ENCODE measurements at places on chromosomes 11 and 22.

DNA sequence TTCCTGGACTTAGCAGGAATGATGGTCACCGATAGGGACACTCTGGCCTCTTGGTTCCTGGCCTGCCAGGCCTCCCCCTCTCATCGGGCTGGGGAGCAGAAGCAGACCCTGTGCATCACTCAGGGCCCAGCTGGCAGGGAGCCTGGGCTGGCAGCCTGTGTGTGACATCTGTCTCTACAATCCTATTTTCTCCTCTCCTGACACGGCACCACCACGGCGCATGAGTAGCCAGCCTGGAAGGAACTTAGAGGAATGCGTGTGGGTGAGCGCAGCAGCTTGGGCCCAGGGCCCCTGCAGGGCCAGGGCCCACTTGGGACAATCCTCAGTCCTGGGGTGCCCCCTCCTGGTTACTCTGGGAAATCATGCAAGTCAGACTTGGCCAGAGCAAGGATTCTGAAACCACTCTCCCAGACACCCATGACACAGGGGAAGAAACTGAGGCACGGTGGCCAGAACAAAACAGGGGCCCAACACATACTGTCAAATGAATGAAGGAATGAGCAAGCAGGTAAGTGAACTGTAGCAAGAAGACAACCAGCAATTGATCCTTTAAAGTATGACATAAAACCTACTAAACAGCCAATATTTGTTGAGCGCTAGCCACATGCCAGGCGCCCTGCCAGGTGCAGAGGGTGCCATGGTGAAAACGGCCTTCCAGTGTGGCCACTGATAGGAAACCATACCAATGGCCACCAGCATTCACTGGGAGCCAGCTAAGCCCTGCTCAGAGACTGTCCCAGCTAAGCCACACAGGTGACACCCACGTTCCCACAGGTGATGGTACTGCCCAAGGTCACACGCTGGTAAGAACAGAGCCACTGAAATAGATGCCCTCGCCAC lies 13.3 kb downstream of the RSPH14 start:
- peak; percentile 72 for DNase-seq

DNA sequence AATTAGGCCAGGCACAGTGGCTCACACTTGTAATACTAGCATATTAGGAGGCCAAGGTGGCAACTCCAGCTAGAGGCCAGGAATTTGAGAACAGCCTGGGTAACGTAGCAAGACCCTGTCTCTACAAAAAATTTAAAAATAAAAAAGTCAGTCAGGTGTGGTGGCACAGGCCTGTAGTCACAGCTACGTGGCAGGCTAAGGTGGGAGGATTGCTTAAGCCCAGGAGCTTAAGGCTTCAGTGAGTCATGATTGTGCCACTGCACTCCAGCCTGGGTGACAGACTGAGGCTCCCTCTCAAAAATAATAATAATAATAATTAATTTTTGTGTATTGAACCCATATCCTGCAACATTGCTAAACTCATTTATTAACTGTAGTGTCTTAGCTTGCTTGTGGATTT lies 15.3 kb upstream of the TRIM29 start:
- no peak for DNase-seq

DNA sequence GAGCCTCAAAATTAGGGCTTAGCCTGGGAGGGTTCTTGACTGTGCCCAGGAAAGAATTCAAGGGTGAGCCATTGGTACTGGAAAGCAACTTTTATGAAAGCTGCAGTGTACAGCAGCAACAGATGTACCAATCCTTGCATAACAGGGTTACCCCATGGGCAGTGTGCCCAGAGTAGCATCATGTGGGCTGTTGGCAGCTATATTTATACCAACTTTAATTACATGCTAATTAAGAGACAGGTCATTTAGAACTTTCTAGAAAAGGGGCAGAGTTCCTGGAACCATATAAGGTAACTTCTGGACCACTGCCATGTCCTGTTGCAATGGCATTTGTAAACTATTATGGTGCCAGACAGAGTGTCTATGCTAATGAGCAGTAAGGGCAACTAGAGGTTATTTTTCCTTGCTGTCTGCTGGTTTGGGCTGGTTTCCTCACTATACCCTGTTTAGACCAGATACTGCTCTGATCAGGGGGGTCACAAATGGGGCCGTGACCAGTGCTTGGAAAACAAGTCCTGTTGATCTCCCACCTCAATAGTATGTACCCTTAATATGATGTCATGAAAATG lies 1120.5 kb upstream of the RAG2 start:
- no peak for DNase-seq

GRCh38 chr11:96506953-96507354 lies 117.1 kb downstream of the JRKL start:
- no peak for DNase-seq

DNA sequence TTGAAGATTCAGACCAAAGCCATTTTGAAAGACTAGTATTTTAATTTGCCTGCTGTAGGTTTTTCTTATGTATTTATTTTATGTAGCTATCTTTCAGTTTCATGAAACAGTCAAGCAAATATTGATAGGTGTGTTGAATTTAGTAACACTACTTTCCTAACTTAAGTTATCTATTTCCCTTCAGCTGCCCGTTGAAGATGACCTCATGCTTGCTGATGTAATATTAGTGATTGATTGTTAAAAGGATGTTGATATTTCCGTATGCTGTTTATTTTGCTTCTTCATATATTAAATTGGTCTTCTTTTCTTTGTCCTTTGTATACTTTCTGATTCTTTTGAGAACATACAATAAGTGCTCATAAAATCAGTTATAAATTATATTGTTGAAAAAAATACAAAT lies 86.8 kb upstream of the CHORDC1 start:
- DNase-seq, result no peak

DNA sequence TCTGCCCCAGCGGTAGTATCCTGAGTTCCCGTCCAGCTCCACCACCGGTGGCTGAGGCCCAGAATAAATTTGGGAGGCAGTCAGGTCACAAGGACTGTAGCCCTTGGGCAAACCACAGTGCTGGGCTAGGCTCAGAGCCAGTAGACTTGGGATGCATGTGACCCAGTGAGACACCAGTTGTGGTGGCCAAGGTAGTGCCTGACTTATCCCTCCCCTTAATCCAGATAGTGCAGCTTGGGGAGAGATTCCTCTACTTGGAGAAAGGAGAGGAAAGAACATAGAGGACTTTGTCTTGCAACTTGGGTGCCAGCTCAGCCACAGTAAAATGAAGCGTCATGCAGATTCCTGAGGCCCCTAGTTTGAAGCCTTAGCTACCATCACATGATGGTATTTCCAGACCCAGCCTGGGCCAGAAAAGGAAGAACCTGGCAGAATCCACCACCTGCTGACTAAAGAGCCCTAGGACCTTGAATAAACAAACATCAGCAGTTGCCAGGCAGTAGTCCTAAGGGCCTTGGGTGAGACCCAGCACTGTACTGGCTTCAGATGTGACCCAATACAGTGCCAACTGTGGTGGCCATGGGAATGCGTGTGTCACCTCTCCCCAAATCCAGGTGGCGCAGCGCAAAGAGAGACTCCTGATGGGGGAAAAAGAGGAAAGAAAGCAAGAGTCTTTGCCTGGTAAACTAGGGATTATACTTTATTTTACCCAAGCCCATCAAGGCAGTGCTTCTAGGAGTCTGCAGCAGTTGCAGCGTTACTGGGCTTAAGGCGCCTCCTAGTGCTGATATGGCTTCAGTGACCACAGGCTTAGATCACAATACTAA lies 17.0 kb upstream of the DDX10 start:
- peak; percentile 71 for DNase-seq

GRCh38 chr22:20615021-20615420 lies 107.6 kb downstream of the MED15 start:
- DNase-seq, result no peak

DNA sequence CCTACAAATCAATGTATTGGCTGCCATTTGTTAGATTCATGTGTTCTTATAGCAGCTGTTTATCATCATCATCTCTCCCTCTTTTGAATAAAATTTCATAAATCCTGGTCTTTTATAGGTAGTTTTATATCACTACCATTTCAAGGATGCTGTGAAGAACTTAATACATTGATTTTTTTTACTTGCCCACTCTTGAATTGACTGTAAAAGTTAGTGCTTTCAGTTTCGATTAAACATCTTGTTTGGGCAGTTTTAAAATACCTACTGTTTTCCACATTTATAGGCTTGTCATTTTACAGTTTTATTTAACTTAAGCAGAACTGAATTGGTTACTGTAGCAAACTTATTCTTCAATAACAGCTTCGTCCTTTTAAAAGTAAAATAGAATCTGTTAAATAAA lies 59.5 kb downstream of the TTC17 start:
- no peak for DNase-seq

DNA sequence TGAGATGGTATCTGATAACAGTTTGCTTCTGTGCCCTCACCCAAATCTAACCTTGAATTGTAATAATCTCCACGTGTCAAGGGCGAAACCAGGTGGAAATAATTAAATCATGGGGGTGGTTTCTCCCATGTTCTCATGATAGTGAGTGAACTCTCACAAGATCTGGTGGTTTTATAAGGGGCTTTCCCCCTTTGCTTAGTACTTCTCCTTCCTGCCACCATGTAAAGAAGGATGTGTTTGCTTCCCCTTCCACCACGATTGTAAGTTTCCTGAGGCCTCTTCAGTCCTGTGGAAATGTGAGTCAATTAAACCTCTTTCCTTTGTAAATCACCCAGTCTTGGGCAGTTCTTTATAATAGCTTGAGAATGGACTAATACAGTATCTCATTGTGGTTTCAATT lies 8.5 kb upstream of the OVCH2 start:
- no peak for DNase-seq

DNA sequence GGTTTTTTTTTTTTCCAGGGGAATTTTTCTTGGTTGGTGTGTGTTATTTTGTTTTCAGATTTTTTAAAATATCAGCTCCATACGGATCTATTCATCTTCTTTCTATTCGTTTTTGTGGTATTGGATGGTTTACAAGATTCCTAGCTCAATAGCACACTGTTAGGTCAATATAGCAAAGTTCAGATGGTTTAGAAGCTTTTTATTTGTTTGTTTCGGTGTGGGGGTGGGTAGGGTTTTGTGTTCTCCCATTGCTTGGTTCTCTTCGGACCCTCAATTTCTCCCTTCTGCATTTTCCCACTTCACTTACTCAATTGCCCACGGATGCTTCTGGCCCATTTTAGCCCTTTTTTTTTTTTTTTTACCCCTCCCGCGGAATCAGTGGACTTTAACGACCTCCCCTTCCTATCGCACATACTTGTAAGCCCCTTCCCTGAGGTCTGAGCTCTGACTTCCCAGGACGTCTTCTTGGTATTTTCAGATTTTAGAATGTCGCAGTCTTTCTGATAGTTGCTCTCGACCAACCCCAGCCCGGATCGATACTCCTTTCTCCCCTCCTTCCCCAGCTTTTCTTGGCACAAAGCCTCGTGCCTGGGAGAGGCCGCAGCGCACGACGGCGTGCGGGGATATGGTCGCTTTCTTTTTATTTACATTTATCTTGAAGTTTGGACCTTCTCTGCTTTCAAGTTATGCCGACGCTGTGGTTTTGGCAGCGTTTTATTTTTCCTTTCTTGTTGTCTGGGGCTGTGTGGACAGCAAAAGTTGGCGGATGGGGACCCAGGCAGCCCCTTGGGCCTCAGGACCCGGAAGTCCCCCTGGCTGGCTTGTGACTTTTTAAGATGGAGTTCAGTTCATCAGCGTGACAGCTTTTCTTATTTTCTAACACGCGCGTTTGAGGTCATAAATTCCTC lies 4.4 kb upstream of the SPDYC start:
- no peak for DNase-seq

DNA sequence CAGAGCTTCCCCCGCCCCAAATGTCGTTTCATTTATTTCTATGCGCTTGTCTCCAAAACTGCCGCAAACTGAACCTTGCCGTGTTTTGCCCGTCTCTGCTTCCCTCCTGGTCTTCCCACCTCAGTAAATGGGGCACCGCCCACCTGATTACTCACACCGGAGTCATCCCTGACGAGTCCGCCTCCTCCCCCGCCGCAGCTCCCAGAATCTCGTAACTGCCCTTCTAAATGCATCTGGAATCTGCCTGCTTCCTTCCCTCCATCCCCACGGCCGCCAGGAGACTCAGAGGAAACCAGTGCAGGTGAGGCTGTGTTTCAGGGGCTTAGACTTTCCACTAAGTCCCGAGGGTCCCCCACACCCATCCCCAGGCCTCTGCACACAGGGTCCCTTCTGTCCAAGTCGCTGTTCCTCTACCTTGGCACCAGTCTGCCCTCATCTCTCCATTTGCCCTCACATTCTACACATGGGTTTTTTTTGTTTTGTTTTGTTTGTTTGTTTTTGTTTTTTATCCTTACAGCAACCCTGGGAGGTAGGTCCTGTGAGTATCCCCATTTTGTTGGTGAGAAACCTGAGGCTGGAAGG lies 62.6 kb upstream of the PHF21B start:
- DNase-seq, result peak; percentile 75

GRCh38 chr11:63507511-63507910 lies 1.6 kb downstream of the LGALS12 start:
- DNase-seq, result no peak

- no peak for DNase-seq
Measured at GRCh38 chr11:1567721-1568100, 4.4 kb downstream of the DUSP8 start.

DNA sequence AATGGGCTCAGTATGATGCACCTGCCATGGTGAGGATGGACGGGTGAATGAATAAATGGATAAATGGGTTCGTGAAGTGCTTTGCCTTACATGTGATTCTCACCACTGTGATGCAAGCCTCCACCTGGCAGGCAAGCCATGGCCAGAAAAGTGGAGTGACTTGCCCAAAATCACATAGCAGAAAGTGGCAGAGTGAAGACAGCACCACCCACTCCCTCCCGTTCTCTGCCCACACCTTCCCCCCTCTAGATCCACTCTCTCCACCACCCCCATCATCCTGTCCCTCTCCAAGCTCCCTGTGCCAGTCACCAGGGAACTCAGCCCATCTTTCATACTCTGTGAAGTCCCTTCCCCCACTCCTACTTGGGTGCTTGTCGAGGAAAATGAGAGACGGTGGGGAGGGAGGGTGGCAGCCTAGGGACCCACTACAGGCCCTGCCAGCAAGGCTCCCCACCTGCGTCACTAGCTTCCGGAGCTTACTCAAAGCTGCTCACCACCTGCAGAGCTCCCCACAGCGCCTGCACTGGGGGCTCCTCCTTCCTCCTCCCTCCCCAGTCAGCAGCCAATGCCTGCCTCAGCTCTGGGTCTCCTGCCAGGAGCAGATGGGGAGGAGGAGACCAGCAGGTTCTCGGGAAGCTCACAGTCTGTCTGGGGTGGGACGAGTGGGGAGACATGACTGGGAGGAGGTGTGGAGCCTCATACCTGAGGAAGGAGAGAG lies 82.3 kb downstream of the PDE2A start:
- DNase-seq, result no peak

DNA sequence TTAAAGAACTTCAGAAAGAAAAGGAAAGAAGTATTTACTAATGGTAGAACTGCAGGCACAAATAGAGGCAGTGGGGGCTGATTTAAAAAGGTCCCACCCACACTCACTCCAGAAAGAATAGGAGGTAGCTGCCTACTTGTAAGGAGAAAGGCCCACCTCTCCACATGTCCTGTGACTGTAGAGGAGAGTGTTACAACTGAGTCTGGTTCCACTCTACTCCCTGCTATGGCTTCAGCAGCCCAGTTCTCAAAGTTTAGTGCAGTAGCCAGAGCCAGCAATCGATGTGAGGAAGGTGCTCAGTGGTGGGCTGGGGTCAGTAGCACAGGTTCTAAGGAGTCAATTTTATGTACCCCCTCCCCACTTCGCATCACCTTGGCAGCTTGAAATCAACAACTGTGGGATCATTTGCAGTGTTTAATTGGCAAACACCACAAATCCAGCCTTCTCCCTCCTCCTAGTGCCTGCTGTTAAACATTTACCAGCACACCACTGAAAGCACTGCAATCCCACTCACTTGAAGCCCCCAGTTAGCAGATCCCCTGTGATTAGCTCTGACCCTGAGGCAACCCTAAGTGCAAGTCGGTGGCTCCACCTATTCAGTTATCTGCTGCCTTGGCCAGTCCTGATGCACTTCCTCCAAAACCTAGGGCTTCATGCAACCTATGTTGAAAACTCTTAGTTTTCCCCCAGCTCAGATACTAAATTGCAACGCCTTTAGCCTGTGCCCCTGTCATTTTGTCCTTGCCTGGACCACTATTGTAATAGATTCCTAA lies 146.6 kb downstream of the BBOX1 start:
- no peak for DNase-seq
